ENCODE measurements at places on chromosomes 6 and 20.

- DNase-seq, result no peak
Observed at GRCh38 chr20:33450867-33451266, 7.3 kb upstream of the SNTA1 start.

DNA sequence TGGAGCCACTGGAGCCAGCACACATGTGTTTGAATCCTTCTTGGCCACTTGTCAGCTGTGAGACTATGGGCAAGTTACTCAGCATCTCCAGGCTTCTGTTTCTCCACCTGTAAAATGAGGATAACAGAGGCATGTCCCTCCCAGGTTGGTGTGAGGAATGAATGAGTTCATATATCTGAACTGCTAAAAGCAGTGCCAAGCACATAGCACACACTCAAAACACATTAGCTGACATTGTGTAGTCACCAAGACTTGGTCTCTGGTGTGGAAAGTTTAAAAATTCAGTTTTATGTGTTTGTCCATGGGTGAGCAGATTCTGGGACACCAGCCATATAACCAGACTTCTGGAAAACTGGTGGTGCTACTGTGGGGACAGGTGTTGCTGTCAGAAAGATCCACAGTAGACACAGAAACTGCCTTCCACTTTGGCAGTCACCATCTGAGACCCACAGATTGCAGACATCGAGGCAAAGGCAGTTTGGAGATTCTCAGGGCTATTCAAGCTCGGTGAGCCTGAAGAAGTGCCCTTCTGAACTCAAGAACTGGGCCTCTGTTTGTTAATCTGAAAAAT lies 115.8 kb downstream of the MRPL14 start:
- no peak for DNase-seq

GRCh38 chr6:136007345-136007744 lies 155.8 kb downstream of the PDE7B start:
- no peak for DNase-seq

- DNase-seq, result no peak
Observed at GRCh38 chr6:7148100-7148822, 40.5 kb downstream of the RREB1 start.

DNA sequence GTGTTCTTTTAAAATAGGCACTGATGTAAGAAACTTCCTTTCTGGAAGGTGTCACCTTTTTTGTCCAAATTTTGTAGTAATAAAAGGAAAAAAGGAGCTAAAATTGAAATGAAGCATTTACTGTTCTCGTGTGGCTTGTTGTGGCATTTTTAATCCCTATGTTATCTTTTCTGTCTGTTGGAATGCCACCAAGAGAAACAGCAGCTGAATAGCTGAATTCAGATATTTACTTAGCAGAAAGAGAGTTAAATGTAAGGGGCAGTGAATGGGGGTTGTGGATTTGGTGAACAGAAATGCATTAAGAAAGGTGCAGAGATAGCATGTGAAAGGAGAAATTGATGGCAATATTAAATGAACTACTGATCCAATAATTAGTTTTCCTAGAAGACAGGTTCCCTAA lies 573.6 kb upstream of the EPHA7 start:
- DNase-seq, result no peak

- no peak for DNase-seq
Observed at GRCh38 chr6:68994521-68994920, 359.4 kb downstream of the ADGRB3 start.

DNA sequence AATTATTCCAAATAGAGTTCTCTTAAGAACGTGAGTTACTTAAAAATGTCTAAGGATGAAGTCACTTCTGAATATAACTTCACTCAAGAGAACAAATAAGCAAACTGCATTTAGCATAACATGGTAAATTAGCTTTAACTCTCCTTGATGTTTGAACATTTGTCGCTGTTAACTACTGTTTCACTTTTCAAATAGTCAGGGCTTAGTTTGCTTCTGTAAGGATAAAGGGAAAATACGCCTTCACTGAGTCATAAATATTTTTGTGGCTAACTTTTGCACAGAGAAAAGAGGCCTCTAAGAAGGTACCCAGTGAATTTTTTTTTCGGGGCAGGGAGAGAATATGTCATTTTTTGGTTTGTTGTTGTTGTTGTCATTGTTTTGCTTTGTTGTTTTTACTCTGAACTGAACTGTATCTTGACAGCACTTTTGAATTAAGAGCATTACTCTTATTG lies 8.1 kb downstream of the PTPN1 start:
- no peak for DNase-seq

DNA sequence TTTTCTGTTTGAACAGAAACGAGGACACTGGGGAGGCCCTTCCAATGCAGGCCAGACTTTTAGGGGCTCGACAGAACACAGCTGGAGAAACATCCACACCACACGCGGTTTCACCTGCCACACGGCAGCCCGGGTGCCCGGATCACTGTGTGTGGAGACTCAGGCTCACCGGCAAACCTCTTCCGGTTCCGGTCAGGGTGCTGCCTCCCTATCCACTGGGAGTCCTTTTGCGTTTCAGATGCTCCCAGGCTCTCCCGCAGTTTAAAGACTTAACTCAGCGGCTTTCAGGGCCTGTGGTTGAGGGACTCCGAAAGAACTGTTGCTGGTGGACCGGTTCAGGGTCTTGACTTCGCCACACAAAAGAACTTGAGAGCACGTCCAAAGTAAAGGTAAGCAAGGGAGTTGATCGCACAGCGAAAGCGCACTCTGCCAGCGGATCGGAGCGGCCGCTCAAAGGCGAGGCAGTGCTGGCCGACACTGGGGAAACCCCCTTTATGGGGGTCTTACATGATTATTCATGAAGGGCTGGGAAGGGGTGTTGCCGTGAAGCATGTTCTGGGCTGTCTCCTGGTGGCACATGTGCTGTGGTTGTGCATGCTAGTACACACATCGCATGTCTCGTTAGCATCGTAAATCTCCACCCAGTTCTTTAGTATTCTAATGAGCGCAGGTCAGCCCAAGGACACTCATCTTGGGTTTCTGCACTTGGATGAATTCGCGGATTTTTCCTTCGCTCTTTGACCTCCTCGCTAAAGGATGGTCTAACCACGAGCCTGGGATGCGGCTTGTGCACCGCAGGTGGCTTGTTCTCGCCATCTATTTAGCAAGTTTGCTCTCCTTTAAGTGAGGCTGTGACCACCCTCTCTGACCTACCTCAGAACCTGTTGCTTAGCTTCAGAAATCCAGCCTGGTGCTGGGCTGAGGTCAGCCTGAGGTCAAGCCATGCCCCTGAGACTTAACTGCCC lies 180.3 kb downstream of the CDH26 start:
- no peak for DNase-seq

DNA sequence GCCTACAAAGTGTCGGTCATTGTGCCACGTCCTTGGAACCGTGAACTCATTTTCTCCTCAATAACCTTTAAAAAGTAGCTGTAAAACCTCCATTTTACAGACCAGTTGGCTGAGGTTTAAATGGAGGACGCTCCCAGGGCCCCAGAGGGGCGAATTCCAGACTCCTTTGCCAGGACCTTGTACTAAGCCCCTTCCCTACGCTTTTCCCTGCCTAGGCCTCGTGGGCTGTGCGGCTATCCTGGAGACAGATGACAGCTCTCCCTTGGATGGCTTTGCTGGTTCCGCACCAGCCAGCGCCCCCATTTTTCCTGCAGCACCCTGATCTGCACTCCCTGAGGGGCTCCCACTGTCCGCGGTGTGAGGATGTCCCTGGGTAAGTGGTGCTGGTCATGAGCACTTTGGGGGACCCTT lies 12.1 kb upstream of the SNHG17 start:
- no peak for DNase-seq

All from GM19239 (cell line).